Forelimb muscle (tissue), 1 donor: ENCODE measurements at places on chromosomes 16 and 17. TPM values are rescaled to one million over a fixed set of nuclear protein-coding genes. Genes with fewer than 3 reads are reported as not detected.

- DNase-seq = no peak
Measured at GRCh38 chr16:66289051-66289680, 77.3 kb upstream of the CDH5 start.

DNA sequence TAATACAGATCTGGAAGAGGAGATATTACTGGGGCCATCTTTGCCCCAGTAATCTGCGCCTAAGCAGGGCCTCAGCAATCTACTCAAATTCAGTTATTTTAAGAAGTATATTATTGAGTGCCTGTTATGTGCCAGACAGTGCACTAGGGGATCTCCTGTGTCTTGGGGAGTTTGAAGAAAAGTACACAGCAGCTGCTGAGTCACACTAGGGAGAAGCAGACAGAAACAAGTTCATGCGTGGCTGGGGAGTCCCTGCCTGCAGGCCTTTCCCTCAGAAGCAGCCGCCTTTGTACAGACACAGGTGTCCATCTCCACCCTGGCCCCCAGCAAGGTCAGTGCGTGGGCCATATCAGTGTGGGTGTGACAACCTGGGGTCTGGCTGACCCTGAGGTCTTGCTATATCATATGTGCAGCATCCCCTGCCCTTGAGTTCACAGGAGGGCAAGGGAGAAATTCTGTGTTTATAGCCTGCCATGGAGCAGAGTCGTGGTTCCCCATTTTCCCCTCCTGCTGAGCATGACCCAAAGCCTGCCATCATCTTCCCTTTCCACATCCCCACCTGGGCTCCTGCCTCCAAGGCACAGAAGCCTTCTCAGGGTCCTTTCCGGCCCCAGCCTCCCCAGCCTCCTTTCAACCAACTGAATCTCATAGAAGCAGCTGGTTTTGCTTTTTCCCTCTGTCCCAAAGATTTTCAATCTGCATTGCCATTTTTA, 229.9 kb upstream of the SDK2 start:
- no peak for DNase-seq

The NPIPB8 gene
- polyA plus RNA-seq = not detected

The ANKS4B gene
- polyA plus RNA-seq = not detected

GRCh38 chr17:63445954-63446752, at the start of gene CYB561:
TSS of gene CYB561 (minus strand) at chr17:63446306. CDS start at chr17:63437547, 8,759 bp downstream.
- no peak for DNase-seq

GRCh38 chr17:18986541-18987229, 17.9 kb downstream of the FAM83G start:
- no peak for DNase-seq

- no peak for DNase-seq
Measured at GRCh38 chr16:77207030-77207429, 7.8 kb downstream of the SYCE1L start.

GRCh38 chr17:39538866-39539265, 68.9 kb downstream of the NEUROD2 start:
- DNase-seq = no peak

DNA sequence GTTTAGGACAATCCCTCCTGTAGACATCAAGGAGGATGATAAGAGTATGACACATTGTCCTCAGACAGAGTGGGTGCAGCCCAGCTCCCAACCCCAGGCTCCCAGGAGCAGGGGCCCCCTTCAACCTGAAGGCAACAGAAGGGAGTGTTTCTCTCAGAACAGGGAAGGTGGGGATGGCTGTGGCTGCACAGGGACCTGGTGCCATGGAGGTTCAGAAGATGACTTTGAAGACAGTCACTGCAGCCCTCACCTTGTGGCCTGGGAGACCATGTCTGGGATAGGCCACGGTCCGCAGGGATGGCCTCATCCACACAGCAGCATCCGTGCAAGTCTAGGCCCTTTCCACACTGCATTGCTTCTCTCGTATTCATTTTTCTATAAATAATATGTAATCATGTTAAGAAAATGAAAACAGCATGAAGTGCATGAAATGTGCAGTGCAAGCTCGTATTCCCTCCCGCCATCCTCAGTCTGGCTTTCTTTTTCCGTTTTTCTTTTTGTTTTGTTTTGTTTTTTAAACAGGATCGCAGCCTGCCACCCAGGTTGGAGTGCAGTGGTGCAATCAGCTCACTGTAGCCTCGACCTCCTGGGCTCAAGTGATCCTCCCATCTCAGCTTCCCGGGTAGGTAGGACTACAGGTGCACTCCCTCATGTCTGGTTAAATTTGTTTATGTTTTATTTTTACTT, 71.1 kb downstream of the METRNL start:
- no peak for DNase-seq

DNA sequence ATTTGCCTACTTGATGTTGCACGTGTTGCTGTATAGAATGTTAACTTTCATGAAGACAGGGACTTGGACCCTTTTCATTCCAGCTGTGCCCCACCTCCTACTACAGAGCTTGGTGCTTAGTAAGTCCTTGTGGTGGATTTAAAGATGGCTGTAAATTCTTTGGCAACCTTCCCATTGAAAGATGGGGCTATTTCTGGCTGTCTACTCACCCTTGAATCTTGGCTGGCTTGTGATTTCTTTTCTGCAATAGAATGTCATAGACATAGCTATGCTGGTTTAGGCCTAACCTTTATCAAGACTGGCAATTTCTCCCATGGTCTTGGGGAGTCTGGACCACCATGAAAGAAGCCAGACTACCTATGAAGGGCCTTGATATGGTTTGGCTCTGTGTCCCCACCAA, 59.0 kb downstream of the ACSM2A start:
- no peak for DNase-seq

The KLHL10 gene
- polyA plus RNA-seq = 0.18 TPM

DNA sequence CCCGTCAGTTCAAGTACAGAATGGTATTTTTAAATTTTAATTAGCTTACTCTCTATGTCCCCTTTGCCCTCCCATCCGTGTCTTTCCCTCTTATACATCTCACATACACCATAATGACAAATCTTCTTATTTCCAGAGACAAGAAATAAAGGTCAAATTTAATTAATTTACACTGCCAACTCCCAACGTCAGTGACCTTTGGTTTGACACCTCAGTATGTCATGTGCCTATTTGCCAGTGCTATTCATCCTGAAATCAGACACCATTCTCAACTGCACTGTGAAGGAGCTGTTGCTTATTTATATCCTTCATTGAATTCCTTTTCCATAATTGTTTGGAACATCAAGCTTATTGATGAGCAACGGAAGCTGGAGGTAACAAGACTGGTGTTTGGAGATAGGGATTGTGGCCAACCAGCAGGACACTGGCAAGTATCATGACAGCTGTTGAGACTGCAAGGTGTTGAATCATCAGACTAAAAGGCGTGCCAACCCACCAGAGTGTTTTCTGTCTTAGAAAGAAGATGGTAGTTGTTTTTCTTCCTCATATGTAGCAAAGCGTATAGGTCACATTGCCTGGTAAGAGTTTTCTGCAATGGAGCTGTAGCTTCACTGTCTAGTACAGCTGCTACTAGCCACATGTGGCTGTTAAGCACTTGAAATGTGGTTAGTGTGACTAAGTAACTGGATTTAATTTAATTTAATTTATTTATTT, 12.5 kb downstream of the CALCOCO2 start:
- no peak for DNase-seq

DNA sequence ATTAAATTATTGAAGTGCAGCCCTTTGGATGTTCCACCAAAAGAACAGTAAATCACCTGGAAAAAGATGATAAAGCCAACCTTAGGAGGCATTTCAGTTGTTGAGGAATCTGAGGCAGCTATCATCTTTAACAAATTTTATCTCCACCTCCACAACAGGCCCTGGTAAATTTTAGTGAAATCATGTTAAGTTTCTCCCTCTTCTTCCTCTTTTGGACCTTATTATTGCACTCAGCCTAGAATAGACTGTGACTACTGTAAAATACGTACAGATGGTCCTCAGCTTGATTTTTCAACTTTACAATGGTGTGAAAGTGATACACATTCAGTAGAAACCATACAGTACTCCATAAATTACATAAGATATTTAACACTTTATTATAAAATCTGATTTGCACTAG, 90.3 kb downstream of the USP32 start:
- no peak for DNase-seq

- no peak for DNase-seq
Measured at GRCh38 chr16:30145657-30146056, 22.6 kb upstream of the MAPK3 start.

DNA sequence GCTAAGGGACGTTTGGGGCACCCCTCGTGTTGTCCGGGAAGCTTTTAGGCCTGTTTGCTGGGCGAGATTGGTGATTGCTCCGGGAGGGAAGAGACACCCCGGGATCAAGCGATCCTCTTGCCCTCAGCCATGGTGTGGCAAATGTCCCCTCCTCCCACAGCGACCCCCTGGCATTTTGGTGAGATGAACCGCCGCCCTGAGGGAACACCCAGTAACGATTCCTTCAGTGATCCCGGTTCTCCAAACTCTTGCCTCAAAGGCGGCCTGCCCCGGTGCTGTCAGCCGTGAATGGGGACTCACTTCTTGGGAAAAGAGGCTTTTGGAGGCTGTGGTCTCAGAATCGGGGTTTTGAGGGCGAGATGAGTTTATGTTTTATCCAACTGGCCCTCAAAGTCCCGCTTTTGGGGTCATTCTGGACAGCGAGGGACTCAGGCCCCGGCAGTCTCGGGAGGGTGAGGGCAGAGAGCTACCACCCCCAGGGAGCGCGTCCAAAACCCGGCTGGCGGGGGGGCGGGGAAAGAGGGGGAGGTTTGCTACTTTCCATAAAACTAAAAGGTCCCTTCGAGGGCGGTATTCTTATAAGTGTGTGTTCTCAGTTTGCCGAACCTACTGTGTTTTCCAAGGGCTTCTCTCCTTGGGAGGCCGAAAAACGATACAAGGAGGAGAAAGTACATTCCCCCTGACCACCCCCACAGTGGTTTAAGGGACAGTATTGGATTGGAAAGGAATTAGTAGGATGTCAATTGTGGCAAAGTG, 232.7 kb downstream of the MRTFB start:
- no peak for DNase-seq

DNA sequence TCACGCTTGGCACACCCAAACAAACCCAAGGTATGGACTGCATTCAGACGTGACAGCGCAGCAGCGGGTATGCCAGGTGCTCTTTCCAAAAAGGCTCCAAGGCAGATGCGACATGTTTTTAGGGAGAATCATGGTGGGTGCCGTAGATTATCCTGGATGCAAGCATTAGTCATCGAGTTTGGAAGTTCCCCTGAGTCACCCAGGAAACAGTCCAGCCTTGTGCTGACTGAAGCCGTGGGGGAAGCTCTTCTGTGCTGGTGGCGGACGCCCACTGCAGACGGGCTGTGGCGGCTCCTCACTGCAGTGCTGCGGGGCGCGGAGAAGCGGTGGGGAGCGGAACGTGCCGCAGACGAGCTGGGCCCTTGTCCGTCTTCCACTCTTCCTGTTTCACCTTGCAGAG, 13.9 kb downstream of the JPT2 start:
- DNase-seq = no peak

GRCh38 chr16:77711775-77712174, 10.5 kb upstream of the NUDT7 start:
- no peak for DNase-seq

- DNase-seq = no peak
Measured at GRCh38 chr17:43998552-43998951, 5.9 kb upstream of the NAGS start.

DNA sequence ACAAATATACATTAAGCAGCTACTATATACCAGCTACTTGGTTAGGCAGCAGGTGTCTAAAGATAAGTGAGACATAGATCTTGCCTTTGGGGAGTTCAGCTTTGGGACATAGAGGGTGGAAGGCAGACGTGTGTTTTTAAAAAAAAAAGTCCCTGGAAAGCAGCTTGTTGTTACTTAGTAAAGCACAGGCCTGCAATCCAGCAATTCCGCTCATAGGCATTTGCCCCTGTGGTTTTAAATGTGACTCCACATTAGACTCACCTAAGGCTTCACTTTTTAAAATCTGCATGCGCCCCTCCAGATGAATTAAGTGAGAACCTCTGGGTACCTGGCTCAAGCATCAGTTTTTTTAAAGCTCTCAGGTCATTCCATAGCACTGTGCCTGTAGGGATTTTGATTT, 7.2 kb upstream of the MLYCD start:
- DNase-seq = no peak

DNA sequence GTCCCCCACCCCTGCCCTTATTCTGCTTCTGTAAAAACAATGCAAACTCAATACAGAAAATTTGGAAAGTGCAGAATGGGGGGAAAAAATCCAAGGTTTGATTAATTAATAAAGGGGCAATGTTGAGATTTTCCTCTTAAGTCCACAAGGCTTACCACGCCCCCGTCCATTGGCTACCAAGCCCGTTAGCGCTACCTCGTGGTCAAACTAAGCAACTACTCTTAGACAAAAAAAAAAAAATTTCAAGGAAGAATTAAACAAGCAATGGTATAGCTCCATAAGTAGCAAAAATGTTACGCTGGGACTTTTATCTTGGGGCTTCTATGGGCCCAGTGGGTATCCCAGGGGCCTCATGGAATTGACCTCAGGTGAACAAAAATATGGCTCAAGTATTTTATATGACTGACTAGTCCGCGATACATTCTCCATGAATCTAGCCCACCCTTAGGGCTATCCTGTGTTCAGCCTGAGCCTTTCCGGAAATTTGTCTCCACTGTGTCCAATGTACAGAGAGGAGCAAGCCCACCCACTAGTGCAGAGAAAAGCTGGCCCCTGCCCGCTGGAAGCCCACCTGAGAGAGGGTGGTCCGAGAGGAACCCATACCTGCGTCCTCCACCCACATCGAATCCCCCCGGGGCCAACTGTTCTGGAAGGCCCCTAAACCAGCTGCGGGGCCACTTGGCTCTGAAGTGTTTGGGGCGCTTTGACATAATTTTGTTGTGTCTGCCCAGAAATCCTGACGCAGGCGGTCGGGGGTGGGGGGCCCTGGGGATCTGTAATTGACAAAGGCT, 19.1 kb upstream of the TEX2 start:
- peak; percentile 55 for DNase-seq

The LRRC37A gene
- polyA plus RNA-seq = 3.0 TPM

The SLC6A2 gene
- polyA plus RNA-seq = 2.1 TPM

The ORAI3 gene
- polyA plus RNA-seq = 9.9 TPM

- DNase-seq = no peak
Measured at GRCh38 chr17:16480995-16481394, 11.0 kb downstream of the LRRC75A start.

The LUC7L3 gene
- 299 TPM for polyA plus RNA-seq

DNA sequence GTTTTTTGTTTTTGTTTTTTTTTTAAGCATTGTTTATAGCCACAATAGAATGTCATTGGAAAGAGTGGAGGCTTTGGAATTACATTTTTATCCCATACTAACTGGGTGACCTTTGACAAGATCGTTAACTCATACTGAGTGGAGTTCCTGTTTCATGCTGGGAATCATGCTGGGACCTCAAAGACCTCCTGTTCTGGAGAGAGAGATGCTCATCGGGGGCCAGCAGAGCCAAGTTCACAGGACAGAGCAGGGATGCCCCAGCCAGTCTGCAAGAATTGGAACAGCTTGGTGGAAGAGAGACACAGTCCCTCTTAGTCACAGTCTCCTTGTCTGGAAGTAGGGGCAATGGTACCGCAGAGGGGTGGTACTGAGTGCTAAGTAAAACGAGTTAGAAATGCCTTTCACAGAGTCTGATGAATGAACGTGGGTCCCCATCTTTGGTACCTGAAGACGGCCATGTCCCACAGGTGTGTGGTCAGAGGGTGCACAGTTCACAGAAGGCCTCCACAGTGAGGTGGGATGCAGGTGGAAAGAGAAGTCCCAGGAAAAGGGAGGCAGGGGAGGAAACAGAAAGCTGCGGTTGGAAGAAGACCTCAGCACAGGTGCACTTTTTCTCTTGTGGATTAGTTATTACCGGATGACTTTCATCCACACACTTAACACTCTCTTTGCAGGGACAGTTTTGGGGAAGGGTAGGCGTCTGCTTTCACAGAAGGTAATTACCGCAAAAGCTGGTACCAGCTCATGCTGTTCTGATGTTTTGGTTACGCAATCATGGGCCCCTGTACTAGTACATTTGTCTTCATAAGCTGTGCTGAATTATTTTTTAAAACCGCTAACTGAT, 147.8 kb downstream of the PRKCA start:
- DNase-seq = no peak

The ACSM5 gene
- 0.19 TPM for polyA plus RNA-seq
